ENCODE measurements at places on chromosomes 13 and 19.

DNA sequence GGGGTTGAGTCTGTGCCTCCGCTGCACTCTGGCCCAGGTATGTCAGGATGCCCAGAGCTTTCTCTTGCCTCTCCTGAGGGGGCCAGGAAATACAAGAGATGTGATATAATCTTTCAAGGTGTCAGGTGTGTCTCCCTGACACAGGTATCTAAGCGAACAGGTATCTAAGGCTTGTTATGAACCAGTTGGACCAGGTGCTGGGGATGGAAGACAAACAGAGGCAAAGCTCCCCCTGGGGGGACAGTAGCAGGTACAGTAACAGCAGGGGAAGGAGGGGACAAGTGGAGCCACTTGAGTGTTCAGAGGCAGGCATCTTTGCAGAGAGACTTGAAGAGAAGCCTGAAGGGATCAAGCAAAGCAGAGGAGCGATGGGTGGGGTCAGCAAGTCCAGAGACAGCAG lies 2.6 kb downstream of the LENG1 start:
- DNase-seq = no peak

DNA sequence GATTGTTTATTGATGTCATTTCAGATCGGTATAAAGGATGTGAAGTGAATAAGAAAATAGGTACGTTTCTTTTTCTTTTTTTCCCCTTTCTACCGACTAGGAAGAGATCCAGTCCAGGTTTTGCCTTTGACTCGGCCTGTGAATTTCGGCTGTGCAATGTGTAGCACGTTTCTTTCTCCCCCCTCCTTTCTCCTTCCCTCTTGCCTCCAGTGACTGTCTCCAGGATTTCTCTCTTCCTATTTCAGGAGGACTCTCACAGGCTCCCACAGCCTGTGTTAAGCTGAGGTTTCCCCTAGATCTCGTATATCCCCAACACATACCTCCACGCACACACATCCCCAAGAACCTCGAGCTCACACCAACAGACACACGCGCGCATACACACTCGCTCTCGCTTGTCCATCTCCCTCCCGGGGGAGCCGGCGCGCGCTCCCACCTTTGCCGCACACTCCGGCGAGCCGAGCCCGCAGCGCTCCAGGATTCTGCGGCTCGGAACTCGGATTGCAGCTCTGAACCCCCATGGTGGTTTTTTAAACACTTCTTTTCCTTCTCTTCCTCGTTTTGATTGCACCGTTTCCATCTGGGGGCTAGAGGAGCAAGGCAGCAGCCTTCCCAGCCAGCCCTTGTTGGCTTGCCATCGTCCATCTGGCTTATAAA lies at the start of gene GPC6:
Gene GPC6, plus strand, starts transcription at position 185 of the 657 bp plus-strand sequence.
- peak; percentile 94 for DNase-seq

GRCh38 chr13:79662882-79663281 lies 181.9 kb downstream of the NDFIP2 start:
- no peak for DNase-seq

GRCh38 chr19:2140138-2140569 lies 11.2 kb downstream of the AP3D1 start:
- no peak for DNase-seq

DNA sequence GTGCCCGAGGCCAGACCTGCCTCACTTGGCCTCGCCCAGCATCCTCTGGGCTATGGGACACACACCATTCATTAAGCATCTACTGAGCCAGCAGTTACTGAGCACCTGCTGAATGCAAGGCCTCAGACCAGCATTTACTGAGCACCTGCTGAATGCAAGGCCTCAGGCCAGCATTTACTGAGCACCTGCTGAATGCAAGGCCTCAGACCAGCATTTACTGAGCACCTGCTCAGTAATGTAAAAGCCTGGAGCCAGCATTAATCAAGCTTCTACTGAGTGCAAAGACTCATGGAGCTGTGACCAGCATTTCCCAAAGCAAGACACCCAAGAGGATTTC lies 3.7 kb downstream of the ATP8B3 start:
- no peak for DNase-seq

DNA sequence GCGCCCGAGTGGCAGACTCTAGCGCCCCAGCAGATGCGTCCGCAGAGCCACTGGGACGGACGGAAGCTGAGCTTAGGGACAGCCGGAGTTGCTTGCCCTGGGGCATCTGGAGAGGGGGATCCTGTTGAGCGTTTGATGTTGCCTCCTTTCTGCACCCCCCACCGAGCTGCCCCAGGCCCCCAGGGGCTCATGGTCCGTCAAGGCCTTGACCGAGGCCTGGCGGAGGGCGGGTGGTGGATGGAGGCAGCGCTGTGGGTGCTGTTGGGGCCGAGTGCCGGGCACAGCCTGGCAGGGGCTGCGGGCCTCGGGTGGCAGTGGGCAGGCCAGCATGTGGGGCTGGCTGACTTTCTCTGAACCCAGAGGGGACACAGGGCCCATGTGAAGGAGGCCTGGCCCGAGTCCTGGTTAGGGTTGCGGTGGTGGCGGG lies 2.7 kb downstream of the CSNK1G2 start:
- DNase-seq = no peak

DNA sequence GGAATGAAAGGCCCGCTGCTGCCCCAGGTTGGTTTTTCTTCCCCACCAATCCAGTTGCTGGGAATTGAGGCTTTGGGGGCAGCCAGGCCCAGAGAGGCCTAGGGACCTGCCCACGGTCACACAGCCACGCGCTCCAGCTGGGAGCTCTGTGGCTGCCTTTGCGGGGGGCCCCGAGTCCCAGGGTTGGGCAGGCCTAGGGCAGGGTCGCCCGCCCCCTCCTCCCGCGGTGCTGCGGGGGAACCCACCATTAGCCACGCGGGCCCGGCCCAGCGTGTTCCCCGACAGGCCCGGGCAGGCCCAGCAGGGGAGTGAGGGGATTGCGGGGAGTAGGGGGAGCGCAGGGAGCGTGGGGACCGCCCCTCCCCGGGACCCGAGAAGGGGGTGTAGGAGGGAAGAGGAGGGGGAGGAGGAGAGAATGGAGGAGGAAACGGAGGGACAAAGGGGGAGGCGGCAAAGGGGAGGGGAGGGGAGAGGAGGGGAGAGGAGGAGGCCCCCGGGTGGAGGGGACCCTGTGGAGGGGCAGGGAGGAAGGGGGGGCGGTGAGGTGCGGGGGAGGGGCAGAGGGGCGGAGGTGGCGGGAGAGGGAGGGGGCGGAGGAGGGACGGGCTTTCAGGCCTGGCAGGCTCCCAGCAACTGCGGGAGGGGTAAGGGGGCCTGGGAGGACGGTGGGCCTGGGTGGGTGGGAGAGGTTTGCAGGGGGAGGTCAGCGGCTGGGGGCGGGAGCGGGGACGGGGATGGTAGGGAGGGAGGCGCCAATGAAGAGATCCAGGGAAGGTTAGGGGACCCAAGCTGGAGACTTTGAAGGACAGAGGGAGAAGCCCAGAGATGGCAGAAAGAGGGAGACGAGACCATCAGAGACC lies 12.9 kb upstream of the TLE2 start:
- no peak for DNase-seq

DNA sequence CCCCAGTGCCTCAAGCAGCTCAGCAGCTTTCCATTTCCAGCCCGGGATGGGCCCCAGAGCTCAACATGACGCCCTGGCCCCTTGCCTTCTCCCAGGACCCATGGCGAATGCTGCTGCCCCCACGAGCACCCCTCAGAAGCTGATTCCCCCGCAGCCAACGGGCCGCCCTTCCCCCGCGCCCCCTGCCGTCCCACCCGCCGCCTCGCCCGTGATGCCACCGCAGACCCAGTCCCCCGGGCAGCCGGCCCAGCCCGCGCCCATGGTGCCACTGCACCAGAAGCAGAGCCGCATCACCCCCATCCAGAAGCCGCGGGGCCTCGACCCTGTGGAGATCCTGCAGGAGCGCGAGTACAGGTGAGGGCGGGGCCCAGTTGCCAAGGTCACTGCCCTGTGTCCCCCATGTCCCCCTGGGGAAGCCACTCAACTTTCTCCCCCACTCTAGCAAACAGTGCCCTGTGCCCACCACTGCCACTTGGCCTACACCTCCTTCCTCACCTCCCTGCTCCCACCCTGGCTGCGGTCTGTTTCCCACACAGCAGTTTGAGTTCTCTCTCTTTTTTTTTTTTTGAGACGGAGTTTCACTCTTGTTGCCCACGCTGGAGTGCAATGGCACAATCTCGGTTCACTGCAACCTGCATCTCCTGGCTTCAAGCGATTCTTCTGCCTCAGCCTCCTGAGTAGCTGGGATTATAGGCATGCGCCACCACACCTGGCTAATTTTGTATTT lies 26.9 kb downstream of the SMARCA4 start:
- DNase-seq = no peak

DNA sequence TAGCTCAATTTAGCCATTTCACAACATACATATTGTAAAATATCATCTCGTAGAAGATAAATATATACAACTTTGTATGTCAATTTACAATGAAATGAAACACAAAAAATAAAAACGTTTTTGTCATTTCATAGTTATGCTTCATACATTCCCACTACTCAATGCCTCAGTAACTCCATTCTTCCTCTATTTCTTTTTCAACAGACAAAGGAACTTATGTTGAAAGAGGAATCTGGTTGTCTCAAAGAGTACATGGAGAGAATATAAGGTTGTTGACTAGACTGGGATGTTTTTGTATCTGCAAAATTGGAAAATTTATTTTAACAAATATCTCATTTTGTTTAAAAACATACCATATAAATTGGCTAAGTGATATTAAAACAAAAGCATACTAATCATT lies 12.8 kb downstream of the KCTD12 start:
- DNase-seq = no peak

DNA sequence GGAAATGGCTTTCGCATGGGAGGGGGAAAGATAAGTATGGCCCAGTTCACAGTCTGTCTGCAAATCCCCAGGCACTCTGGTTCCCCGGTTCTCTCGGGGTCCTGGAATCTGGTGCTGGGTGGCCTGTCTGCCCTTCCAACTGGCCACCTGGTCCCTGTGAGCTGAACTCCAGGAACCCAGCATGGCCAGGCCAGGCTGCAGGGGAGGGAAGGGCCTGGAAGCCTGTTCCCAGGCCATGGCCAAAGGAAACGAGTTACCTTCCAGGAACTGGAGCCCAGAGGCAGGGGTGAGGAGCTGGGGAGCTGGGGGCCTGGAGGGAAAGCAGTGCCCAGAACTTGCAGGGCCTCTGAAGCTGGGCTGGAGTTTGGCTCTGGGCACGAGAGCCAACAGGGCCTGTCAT lies 19.1 kb upstream of the PNMA8C start:
- no peak for DNase-seq

DNA sequence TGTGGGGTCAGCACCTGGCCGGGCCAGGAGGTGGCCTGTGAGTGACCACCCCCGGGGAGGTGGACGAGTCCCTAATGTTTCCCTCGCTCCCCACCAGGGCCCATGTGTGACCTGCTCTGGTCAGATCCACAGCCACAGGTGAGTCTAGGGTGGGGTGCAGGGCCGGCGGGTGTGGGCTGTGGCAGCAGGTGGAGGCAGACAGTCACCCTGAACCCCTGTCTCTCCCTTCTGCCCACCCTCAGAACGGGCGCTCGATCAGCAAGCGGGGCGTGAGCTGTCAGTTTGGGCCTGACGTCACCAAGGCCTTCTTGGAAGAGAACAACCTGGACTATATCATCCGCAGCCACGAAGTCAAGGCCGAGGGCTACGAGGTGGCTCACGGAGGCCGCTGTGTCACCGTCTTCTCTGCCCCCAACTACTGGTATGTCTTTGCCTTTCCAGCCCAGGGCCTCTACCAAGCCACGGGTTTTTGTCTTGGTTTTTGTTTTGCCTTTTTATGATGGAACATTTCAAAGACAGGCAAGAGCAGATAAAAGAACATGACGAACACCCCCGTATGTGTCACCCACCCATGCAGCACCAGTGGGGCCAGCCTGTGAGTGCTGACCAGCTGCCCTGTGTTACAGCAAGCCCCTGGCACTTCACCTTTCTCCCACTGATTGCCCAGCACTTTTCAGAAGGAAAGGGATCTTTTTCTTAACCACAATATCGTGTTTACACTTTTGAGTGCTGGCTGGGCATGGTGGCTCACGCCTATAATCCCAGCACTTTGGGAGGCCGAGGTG lies 24.9 kb downstream of the CCDC8 start:
- no peak for DNase-seq

- DNase-seq = no peak
Observed at GRCh38 chr13:66835040-66835628, 395.0 kb downstream of the PCDH9 start.

DNA sequence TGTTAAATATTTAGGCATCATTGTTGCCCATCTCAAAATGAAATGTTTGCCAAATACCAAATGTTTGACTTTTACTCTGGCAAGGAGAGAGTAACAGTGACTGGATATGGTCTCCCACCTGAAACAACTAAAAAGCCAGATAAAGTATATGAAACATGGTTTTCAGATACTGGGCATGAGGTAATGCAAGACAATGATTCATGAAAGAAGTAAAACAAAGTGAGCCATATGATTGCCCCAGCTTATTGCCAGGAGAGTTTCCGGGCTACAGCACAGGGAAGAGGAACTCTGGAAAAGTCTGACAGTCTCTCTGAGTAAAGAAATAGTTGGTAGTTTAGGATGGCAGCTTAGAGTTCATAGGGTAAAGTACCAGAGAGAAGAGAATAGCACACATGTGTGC lies 354.6 kb downstream of the DNAJC15 start:
- no peak for DNase-seq

GRCh38 chr13:42602906-42603305 lies 29.0 kb downstream of the TNFSF11 start:
- DNase-seq = no peak

All from KBM-7 (cell line).